Stimulated activated CD8-positive, alpha-beta memory T cell treated with anti-CD3 and anti-CD28 coated beads, Interleukin-4, amount 100 ng/mL, for 1 hour (primary cell): ENCODE measurements at places on chromosomes 16 and 17.

GRCh38 chr16:68737046-68737729 is at the start of gene CDH1:
CDH1 (plus strand) TSS chr16:68737292; CDS start chr16:68737416, 124 bp downstream.
- DNase-seq = no peak

DNA sequence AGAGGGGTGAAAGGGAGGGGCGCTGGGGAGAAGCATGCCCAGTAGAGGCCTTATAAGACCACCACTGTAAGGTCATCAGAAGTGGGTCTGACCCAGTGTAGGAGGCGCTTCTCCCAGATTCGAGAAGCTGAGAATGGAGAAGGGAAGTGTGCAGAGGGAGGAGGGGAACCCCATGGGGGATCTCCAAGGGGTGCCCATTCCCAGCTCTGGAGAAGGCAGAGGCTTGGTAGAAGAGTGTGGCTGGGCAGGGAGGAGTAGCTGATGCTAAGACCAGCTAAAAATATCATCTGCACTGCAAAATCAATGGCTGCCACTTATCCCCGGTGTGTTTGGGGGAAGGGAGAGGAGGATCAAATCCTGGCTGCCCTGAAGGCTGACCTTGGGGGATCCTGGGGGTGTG is 7.2 kb downstream of the NGFR start:
- DNase-seq = no peak

- DNase-seq = no peak
These were observed 2.6 kb upstream of the AKAP1 start for GRCh38 chr17:57082441-57082840.

GRCh38 chr16:2584729-2585650 is 47.2 kb downstream of the PDPK1 start:
- DNase-seq = no peak

- no peak for DNase-seq
These were observed 6.9 kb downstream of the TSC2 start for GRCh38 chr16:2054543-2055245.

DNA sequence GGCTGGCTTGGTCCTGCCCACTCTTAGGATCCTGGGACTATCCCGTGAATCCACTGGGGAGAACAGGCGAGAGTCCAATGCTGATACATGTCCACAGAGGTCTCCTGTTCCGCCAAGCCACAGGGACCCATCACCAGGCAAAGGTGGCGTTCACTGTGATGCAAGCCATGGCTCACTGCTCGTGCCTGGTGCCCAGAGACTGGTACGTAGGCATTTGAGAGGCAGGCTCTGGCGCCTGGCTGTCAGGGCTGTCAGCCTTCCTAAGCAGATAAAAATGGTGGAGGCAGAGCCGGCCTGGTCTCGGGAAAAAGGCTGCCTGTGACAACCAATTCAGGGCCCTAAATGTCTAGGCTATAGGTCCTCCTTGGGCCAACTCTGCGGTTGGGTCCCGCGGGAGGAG is 2329.0 kb downstream of the TP53TG3F start:
- DNase-seq = no peak

DNA sequence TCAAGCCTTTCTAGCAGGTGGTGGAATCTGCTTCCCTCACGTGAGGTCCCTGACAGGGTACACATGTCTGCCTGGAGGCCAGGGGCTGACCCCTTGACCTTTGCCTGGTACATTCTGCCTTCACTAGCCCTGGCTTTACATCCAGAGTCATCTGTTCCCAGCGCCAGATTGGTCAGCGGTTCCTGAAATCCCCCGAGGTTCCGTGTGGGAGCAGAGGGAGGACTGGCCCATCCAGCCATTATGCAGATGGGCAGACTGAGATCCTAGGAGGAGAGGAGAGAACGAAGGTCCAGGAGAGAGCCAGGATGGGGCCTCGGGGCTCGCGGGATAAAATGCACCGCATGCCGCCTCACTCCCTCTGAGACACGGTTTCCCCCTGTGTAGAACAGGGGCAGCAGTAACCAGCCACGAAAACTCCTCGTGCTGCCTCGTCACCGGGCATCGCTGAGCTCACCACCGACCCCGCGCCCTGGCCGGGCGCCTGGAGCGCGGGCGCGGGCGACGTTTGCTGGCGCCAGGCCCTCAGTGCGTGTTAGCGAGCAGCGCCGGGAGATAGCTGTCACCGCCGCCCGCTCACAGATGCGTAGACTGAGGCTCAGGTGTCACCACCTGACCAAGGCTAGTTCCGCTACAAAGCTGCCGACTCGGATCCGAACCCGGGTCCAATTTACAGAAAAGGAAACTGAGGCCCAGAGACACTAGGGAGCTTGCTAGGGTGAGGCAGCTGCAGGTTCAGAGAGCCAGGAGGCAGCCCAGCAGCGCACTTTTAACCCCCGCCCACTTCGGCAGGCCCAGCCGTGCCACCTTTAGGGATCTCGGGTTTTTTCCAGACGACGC is 811 bp upstream of the MAP2K3 start:
- DNase-seq = no peak

DNA sequence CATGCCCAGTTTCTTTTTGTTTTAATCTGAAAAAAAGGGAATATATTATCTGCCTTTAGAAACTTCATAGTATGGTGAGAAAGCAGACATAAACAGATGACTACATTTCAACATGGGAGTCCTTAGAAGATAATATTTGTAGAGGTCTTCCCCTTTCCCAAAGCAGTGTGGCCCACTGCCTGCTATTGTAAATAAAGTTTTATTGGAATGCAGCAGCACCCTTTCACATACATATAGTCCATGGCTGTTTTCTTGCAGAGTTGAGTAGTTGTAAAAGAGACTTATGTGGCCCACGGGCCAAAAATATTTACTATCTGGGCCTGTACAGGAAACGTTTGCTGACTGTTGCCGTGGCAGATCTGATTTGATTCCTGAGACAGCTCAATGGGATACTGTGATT is 8.5 kb downstream of the KATNIP start:
- no peak for DNase-seq

DNA sequence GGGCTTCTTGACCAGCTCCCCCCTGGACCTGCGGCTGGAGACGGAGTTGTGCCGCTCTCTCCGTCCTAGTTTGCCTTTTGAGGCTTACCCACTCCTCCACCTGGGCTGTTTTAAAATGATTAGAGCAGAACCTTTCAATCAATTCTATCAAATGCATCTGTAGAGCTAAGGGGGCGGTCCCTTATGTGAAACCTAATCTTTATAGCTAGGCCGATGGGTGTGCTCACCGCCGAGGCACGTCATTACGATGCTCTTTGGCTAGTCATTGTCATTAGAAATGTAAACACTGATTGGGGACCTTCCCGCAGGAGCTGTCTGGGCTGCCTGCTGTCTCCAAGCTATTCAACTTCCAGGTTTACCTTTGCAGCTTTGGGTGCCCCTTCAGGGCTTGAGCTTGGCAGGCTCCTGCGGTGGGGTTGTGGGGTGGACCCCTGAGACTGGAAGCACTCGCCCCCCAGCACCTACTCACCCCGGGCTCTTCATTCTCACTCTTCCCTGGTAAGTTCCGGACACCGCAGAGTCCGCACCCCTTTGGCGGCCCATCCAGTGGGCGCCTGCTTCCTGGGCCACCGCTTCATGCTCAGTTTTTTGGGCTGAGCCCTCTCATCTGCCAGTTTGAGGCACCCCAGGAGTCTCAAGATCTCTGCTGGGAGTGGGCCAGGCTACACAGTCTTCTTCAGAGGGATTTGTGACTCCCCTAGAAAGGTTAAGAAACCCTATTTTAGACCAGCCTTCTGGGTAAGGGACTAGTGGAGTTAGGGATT is 20.9 kb upstream of the IL17C start:
- DNase-seq = no peak

GRCh38 chr17:70929226-70929625 is 759.9 kb downstream of the KCNJ2 start:
- no peak for DNase-seq

DNA sequence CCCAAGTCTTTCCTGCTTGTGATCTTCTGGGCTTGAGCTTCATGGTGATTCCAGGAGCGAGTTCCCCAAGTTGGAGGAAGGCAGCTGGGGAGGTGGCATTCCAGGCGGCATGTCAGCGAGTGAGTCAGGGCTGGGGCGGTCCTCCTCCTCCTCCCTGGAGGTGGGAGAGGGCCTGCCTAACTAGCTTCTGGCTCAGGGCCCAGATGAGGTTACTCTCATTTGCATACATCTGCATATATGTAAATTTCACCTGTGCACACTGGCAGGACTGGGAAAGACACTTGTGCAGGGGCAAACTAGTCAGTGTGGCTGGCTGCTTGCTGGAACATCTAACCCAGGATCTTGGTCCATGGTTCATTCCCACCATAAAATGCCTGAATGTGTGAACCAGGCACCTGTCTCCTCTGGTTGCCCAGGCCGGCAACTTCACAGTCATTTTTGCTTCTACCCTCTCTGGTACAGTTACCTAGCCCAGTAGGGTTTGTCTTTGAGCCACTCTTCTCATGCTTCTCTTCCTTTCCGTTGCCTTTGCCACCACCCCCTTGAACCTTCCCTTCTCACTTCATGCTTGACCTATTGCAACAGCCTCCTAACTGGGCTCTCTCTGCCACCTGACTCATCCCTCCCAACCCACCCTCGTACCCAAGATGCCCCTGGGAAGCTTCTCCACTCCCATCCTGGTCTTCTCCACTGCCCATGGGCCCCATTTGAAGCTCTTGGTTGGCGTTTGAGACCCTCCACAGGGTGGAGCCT is 9.6 kb upstream of the DLX4 start:
- no peak for DNase-seq

- no peak for DNase-seq
These were observed at the start of gene CHAD for GRCh38 chr17:50468304-50469207. CHAD (minus strand) TSS chr17:50468880; CDS start chr17:50468813, 67 bp downstream.
